ENCODE measurements at places on chromosomes 1 and 21.
A peak's percentile ranks its signal among the peaks of the same experiment; 100 is the strongest.

DNA sequence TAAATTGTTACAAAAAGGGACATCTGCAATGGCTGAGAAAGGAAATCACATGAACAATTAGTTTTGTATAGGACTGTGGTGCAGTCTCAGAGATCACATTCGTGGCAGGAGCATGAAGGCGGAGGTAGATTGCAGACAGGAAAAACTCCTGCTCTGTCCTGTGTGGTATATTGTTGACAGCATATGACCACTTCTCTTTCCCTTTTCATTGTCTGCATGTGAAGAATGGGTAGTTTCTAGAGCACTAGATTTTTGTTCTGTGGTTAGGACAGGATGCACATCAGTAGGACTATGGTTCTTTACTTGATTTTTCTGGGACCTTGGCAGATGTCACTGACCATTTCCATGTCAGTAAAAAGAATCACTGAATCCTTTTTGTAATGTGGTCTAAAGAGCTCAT is 625.9 kb upstream of the PKN2 start:
- DNase-seq = no peak

GRCh38 chr1:86062453-86062852 is 94.1 kb downstream of the COL24A1 start:
- DNase-seq = no peak

DNA sequence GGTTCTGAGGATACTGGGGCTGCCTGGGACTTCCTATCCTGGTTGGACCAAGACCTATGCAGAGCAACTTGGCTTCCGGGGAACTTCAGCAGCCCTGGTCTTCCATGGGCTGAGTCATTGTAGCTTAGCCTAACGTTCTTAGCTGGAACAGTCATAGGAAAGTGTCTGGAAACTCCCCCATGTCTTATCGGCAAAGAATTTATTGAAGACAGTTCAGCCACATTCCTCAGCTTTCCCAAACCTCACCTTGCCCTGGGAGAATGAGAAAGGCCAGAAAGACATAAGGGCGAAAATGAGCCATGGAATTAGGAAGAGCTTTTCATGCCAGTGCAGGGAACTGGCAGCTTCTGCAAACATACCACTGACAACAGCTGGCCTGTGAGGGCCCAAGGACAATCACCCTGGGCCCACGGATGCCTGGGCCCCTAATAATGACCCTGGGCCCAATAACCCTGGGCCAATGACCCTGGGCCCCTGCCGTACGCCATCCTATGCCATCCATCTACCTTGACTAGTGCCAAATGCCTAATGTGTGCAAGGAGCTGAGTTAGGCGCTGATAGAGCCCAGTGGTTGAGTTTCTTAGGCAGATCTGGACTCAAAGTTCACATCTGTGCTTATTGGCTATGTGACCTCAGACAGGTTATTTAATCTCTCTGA is 114.4 kb upstream of the GADD45A start:
- no peak for DNase-seq

- no peak for DNase-seq
Observed at GRCh38 chr21:32653326-32653901, 41.2 kb upstream of the CFAP298 start.

DNA sequence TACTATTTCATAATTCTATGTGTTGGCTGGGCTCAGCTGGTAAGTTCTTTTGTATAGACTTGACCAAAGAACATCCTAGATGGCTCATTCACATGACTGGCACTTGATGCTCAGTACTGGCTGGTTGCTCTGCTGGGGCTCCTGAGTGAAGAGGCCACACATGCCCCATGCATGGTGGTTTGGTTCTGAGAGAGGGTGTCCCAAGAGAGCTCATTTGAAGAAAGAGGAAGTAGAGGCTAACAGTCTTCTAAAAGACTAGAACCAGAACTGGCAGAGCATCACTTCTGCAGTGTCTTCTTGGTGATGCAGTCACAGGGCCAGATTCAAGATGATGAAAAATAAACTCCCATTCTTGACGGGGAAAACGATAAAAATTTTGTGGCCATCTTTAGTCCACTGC is 5.2 kb upstream of the BACH1 start:
- DNase-seq = no peak

DNA sequence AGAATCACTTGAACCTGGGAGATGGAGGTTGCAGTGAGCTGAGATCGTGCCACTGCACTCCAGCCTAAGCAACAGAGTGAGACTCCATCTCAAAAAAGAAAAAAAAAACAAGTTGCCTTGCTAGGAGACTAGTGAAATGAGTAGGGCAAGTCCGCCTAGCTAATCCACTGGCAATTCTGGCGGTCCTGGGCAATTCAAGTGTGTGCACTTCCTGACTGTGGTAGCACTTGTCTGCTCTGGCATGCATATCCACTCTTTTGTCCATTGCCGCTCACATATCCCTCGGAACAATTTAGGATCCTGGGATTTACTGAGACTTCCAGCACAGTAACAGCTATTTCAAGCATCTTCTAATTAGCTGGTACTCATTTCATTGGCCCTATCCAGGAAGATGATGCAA is 426.3 kb upstream of the ADGRL2 start:
- DNase-seq = no peak

- no peak for DNase-seq
Observed at GRCh38 chr1:26181586-26182382, 4.5 kb downstream of the CNKSR1 start.

DNA sequence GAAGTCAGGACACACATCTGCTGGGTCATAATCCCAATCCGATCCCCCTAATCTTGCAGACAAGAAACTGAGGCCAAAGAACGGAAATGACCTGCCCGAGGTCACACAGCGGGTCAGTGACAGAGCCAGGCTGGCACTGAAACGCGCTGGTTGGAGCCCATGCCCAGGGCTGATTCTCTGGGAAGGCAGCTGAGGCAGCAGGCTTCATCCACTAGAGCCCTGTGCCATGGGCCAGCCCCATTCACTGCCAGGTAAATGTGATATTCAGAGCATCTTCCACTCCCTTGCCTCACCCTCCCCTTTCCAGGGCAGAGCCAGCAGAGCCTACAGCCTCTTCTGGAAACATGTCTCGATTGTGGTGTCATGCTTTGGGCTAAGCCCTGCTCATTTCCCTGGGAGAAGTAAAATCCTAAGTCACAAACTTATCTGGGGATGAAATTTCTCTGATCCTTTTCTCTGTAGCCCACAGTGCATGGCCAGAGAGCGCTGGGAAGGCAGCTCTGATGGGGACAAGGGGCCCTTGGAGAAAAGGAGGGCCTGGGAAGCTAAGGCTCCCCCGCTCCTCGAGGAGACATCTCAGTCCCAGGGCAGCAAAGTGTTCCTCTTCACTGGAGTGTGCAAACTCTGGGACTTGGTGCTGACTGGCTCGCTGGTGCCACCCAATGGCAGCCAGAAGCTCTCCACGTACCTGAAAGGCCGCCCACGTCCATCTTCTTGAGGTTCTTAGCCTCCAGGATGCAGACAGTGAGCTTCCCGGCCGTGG is 110.4 kb downstream of the SYT2 start:
- no peak for DNase-seq

- DNase-seq = no peak
Observed at GRCh38 chr1:202658769-202659168, 51.5 kb downstream of the SYT2 start.

GRCh38 chr1:165857046-165857801 is 29.8 kb downstream of the UCK2 start:
- no peak for DNase-seq

DNA sequence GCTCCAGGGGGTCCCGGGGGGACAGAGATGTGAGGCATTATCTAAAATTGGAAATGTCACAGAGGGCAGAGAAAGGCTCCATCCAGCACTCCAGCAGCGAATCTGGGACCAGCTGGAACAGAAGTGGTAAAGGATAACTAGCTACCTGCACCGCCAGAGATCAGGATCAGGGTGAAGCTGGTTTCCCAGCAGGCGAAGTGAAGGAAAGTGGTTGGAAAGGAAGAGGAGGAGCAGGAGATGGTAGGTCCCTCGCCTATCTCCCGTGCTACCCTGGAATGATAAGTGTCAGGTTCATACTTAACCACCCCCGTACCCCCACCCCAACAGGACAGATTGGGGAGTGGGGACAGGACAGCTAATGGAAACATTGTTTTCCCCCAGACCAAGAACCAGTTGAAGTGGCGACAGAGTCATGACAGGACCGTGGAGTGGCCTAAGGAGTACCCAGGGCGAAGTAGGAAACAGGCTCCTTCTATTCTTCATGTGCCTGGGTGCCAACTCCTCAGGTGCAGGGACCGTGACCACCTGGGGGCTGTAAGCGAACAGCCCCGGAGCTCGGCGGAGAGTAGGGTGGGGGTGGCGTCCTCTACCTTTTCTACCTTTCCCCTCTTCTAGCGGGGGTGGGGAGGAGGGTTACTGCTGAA is 717 bp downstream of the B4GALT3 start:
- DNase-seq = no peak

GRCh38 chr1:159163614-159164228 is 7.7 kb upstream of the CADM3 start:
- DNase-seq = no peak

DNA sequence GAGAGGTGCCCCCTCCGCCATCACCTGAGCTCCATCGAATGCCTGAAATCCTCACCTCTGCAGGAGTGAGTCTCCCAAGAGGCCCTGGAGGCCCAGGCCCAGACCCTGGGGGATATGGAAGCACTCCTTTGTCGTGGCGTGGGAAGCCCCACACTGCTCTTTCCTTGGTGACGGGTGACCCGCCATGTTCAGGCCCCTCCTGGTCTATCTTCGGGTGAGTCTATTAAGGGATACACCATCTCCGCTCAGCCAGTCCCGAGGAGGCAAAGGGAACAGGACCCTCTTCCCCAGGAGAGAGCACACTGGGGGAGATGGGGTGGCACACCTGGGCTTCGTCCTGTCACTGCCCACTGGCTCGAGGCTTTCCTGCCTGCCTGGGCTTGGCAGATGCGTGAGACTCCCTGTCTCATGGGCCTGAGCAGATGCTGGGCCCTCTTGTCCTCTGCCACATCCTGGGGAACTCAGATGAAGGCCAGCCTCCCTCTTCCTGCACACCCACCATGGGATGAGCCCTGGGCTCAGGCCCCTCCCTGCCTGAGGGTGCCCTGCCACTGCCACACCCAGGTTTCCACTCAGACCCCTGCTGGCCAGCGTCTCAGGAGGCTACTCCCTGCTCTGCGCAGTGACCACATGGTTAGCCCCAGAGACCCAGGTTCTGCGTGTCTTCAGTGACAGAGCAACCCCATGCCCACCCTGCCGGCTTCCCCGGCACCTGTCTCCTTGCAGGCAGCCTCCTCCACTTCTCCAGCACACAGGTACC is 3.8 kb upstream of the NPHP4 start:
- DNase-seq = no peak

GRCh38 chr1:35931446-35932157 is 697 bp downstream of the AGO3 start:
- peak; percentile 49 for DNase-seq

DNA sequence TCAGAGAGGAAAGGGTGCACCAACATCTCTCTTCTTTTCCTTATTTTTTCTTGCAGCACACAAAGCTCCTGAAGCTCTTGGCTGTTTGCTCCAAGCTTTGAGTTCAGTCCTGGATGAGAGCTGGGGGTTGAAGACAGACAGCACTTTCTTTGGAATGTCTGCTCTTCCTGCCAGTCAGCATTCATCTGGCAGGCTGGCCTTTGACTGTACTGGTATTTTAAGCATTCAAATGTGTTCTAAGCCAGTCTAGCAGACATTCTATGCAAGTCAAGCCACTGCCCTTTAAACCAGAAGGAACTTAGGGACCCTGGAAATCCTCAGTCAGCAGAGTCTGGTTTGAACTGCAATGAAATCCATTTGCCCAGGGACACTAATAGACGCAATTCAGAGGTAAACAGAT is 45.0 kb downstream of the XCL1 start:
- no peak for DNase-seq

- DNase-seq = no peak
Observed at GRCh38 chr1:33805988-33806387, 57.9 kb upstream of the HMGB4 start.

- DNase-seq = no peak
Observed at GRCh38 chr1:169601096-169601881, 15.0 kb upstream of the F5 start.

DNA sequence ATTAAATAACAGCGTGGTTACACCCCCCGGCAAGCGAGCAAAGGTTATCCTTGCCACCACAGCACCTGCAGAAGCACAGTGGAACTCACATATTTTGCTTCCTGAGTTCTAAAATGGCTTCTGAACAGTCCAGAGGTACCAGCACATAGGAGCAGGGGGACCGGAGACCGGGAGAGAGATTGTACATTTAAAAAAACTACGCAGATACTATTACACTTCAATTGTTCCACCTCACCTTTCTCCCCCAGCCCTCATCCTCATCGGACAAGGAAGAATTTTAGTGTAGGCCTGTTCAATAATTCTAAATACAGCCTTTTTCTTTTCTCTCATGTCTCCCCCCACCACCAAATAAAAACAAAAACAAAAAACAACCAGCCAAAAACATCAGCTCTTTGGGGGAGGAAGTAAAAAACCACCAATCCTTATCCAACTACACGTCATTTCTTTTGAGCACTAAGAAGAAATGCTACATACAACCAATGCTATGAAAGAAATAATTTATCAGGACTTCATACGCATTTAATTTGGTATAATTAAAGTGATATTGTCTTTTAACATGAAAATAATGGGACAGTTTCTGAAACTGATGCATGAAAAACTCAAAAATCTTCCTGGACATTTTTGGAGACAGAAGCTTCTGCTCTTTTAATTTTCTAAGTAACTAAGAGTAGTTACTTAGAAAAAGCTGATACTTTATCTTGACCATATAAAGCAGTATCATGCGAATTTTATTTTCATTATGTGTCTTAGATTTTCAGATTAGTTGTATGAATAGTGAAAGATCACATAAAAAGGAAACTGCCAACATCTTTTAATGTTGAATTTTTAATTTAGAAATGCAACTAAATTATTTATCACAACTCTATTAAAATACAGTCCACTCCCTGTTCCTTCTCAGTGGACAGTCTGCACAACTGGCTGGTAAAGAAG is 9.1 kb downstream of the CDKN2C start:
- peak; percentile 55 for DNase-seq

DNA sequence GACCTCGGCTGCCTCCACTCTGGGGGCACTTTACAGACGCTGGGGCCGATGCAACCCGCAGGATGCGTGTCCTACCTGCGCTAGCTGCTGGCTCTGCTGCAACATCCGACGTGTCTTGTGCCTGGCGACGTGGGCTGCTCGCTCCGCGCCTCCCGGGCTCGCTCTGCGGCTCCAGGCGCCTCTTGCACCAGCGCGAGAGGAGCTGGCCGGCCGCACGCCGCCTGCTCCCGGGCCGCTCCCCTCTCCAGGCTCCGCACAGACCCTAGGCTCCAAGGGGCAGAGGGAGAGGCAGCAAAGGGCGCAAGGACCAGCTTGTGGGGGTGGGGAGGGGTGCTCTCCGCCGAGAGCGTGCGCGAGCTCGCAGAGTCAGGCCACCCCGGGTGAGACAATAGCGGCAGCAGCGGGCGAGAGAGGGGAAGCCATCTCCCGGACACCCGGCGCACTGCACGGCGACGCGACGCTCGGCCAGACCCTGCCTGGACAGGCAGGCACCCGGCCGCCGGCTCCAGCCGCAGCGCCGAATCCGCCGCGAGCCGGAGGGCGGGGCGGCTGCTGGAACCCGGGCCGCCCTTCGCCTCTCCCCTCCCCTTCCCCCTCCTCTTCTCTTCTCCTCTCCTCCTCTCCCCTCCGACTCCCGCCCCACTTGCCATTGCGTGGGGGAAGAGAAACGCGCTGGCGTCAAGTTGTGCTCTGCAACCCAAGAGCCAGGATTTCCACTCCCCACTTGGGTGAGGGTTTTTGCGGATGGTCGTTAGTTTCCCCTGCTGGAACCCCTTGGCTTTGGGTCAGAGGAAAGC is at the start of gene PIK3C2B:
TSS of gene PIK3C2B (minus strand) at position 525 of the 797 bp plus-strand sequence. CDS start 25,003 bp downstream, outside the sequence.
- peak; percentile 59 for DNase-seq

Data from NCI-H774 (cell line).